Stimulated activated CD8-positive, alpha-beta memory T cell treated with anti-CD3 and anti-CD28 coated beads, Interleukin-7, amount 100 ng/mL, for 1 hour (primary cell): ENCODE measurements at places on chromosomes 7 and 10.

DNA sequence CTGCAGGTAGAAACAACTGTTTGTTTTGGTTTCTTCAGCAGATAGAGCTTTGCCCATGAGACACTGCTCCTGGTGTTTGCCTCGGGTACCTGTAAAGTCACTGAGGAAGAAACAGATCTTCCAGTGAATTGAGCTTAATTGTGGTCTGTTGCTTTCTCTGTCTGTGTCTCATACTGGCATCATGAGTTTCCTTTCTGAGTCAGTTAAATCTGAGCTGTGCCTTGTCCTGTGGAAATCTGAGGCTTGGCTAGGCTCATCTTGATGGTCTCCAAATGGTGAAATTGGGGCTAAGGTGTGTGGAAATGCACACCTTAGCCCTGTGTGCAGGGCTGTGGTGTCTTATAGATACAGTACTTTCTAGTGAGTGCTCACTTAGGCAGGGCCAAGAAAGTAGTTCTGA, 67.4 kb downstream of the GBF1 start:
- no peak for DNase-seq

- no peak for DNase-seq
Measured at GRCh38 chr7:35749556-35749955, 51.3 kb upstream of the SEPTIN7 start.

GRCh38 chr10:3389130-3389529, 216.5 kb upstream of the PITRM1 start:
- DNase-seq: no peak

DNA sequence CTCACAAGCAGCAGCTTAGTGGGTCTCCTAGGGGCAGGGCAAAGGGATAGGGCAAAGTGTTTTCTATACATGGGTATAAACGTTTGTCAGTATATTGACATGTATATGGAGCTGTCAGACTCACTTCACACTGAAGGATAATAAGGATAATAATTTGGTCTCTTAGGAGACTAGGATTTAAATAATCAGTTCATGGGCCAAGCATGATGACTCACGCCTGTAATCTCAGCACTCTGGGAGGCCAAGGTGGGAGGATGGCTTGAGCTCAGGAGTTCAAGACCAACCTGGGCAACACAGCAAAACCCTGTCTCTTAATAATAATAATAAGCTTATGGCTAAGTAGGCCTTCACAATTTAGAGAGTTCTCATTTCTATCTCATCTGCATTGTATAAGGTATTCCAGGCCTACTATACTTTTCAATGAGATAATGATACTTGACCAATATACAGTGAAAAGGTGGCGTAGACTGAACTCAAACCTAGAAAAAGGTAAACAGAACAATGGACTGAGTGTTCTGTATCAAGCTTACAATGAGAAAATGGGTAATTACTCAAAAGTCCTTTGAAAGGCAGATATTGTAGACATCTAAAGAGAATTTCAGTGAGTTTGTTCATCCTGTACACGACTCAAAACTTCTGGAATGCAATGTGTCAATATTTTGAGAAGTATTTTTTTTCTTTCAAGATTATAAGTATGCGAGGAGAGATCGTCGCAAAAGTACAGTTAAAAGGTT, 7.0 kb downstream of the GSAP start:
- no peak for DNase-seq

DNA sequence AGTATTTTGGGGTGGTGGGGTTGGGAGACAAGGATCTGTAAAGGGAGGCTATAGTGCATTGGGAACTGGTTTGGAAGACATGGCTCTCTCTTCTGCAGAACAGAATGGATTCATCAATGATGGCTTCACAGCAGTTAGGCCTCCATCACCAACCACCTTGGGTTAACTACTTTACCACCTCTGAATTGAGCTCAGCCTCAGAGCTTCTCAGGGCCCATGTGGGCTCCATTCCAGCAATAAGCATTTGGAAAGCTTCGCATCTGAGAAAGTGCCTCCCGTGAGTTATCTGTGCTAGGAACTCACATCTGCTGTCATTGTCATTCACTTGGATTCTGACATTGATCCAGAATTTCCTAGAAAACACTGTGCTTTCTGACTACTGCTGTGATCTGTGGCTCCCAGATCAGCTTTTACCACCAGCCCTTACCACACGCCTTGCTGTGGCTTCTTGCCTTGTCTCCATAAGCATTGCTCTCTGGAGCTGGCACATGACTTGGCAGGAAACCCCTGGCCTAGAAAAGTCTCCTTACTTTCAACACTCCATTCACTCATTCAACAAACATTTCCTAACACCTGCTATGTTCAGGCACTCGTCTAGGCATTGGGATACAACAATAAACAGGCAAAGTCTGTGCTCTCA, 70.7 kb upstream of the ADO start:
- no peak for DNase-seq

DNA sequence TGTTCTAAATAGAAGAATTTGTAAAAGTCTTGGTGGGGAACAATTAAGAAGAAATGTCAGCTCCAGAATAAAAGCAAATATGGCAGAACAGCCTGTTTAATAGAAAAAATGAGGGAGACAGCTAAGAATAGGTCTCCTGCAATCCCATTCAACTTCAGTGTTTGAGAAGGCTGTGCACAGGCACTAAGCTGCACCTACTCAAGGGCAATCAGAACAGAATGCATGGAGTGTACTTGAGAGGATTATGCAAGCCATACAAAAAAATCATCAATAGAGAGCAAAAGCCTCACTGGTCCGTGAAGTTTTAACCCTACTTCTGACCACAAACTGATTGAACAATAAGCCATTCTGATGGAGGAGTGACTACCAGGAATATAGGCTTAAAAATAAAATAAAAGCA, 690.7 kb upstream of the PCDH15 start:
- DNase-seq: no peak

GRCh38 chr10:36946598-36946997, 178.8 kb upstream of the ANKRD30A start:
- no peak for DNase-seq

DNA sequence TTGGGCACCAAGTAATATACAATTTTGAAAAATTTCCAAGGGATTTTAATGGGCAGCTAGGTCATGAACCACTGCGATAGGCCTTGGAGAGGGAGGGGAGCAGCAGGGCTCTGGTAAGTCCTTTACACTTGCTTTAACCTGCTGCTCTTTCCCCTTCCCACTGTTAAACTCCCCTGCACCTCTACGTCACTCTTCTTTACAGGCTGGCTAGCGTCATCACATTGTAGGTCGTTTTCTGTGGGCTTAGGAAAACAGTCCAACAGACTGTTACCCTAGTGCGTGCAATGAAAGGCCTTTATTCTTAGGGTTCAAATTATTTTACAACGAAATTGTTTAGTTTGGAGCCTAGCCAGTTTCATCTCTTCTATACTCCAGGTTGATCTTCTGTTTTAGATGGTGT, 235.7 kb downstream of the AUTS2 start:
- no peak for DNase-seq

- no peak for DNase-seq
Measured at GRCh38 chr7:88355011-88355410, 48.3 kb upstream of the STEAP4 start.

- no peak for DNase-seq
Measured at GRCh38 chr10:34649385-34649784, 165.7 kb downstream of the PARD3 start.

GRCh38 chr7:151780631-151781030, 96.3 kb downstream of the PRKAG2 start:
- DNase-seq: no peak

- DNase-seq: no peak
Measured at GRCh38 chr10:71772832-71773220, 494 bp downstream of the VSIR start.

DNA sequence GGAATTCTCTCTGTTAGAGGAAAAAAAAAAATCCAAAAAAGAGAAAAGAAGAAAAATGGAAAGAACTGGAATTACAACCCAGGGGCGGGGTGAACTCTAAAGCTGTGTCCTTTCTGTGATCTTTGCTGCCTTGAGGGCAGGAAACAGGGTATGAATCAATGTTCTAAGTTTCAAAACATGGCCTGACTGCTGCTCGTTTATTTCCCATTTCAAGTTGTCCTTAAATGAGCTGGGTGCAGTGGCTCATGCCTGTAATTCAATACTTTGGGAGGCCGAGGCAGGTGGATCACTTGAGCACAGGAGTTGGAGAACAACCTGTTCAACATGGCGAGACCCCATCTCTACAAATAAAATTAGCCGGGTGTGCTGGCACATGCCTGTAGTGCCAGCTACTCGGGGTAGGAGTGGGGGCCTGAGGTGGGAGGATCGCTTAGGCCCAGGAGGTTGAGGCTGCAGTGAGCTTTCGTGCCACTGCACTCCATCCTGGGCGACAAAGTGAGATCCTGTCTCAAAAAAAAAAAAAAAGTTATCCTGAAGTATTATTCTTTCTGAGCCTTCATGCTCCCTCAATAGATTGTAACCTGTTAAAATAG, 24.7 kb upstream of the TFAM start:
- no peak for DNase-seq

DNA sequence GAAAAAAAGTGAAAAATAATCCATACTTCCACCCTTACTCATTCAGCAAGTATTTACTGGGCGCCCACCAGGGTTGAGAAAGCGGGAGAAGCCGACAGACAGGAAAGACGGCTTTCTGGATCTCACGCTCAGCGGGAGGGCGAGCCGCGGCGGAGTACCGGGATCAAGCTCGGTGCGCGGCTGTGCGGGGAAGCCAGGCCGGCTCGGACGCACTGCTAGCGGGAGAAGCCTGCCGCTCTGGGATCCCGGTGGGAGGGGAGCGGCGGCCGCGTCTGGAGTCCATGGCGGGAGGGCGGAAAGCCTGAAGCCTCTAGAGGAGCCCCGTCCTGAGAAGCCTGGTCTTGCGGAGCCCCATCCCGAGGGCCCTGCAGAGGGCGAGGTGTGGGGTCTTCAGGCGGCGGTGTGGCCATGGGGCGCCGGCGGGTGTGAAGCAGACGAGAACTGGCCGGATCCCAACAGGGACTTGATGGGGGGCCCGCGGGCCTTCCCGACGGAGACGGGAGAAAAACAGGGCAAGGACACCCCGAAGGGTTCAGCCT, 82.9 kb downstream of the VIPR2 start:
- no peak for DNase-seq

DNA sequence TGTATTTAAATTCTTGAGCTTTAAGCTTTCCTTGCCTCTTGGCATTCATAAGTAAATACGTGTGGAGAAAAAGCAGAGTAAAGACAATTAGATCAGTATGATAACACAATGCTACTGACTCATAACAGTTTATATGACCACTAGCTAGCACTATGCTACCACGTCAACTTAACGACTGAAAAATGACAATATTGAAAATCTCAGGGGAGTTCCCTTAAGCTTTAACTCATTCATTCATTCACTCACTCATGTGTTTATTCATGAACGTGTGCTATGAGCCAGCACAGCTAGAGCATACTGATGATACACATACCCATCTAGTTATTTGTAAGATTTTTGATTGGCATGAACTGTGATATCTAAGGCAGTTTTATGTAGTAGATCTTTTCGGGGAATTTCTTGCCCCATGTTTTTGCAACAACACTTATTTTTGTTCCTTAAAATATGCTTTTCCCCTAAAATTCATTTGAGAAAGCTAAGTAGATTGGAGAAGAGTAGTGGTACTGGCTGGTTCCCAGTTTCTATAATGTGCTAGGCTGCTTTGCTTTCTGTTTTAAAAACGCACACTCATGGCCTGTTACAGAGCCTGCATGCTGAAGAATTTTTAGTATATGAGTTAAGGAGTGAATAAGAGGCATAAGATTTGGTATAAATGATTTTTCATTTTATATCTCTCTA, 57.4 kb upstream of the ACBD5 start:
- no peak for DNase-seq

DNA sequence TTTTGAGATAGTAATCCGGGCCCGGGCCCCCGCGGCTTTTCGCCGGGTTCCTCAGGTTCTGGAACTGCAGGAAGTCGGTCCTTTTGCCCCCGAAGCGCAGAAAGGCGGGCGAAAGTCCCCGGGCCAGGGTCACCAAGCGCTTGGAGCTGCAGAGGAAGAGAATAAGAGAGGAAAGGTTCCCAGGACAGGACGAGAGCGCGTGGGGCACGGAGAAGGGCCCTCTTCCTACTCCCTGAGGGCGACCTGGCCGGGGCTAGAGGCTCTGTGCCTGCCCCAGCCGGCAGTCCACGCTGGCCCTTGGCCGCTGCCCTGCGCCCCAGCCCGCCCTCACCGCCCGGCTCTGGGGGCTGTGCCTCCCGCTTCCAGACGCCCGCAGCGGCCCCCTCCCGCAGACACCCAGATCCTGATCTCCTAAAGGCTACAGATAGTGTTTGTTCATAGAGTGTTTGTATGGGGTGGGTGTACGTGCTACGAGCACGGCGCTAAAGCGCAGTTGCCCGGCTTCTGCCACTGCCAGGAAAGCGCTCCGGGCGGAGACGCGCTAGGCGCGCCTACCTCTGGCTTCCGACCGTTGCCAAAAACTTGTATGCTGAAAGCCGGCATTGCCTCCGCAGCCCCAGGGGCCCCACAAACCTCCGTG, 3.2 kb downstream of the HPSE2 start:
- no peak for DNase-seq

DNA sequence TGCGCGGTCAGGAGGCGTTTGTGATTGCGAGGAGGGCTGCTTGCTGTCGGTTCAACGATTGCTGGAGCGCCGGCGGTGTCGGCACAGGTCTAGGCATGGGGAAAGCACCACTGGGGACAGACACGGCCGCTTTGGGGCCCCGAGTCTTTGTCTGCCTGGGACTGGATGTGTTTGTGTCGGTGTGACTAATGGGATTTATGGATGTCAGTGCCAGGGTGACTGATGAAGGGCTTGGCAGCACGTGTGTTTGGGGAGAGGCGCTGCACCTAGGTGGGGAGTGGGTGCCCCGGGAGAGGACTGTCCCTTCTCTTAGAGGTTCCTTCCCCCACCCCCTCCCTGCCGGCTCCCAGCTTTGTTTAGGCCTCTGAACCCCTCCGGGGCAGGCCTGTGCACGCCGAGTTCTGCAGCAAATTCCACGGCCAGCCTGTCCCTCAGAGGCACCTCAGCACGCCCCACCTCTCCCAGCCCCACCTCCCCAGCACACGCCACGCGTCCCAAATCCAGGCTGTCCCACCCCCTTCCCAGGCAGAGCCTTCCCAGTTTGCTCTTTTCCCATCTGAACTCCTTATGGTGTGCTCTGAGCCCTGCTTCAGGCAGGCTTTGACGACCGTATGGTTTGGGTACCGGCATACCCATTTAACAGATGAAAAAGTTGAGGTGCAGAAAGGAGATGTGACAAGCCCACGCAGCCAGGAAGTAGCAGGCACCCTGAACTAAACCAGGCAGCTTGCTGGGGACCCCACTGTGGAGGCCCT, 6.4 kb upstream of the TNRC18 start:
- no peak for DNase-seq

- no peak for DNase-seq
Measured at GRCh38 chr10:121783782-121784372, 144.0 kb downstream of the ATE1 start.

GRCh38 chr10:48197236-48197899, 77.1 kb downstream of the FRMPD2 start:
- no peak for DNase-seq

- DNase-seq: no peak
Measured at GRCh38 chr10:79434223-79434687, 11.2 kb downstream of the ZCCHC24 start.
